ENCODE measurements at places on chromosomes 16 and 17. TPM values are rescaled to one million over a fixed set of nuclear protein-coding genes. Genes with fewer than 3 reads are reported as not detected.

- DNase-seq = no peak
Observed at GRCh38 chr16:10765772-10766171, 22.1 kb downstream of the NUBP1 start.

DNA sequence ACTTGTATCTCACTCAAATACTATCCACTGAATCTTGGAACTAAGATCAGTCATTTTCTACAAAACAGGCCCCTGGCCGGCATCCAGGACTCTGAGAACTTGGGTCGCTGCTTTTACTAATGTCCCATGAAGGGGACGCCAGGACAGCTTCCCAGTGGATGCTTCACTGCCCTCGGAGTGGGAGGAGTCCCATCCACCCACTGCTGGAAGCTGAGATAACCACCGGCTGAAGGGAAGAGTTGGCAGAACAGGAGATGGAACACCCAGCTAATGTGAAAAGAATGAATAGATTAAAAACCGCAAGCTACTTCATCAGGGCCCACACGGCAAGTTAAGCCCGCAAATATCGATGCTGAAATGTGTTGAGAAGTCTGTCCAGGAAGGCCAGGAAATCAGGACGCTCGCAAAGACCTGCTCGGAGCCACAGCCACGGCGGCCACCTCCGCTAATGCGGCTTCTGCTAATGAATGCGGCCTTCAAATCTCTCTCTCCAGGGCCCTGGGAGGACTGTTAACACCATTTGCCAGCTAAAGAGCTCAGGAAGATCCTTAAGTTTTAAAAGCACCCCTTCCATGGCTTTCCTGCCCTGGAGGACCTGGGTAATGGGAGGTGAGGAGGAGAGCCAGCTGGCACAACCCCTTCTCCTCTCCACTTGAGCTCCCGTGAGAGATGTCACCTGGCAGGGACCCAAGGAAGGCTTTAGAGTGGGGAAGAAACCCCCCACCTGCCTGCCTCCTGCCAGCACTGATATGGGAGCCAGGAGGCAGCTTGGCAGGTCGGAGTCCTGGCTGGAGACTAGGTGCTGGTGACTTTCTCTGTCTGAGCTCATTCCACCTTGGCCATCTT is 226.6 kb upstream of the RPL38 start:
- no peak for DNase-seq

DNA sequence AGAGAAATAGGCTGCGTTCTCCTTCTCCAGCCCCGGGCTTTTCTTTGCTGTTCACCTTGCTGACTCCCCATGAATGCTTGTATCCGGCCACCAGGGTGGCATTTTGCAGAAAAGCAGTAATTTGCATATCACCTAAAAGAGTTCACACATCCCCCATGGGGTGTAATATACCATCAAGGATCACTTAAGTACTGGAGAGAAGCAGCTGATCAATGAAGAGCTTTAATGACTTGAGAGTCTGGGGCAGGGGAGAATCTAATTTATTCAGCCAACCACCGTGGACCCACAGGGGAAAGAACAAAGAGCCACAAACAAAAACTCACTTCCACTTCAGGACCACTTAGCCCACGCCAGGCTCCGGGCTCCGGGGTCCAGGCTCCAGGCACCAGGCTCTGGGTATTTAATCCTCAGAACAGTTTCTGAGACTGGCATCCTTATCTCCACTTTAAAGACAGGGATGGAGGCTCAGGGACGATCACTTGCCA is 33.9 kb upstream of the SEC14L1 start:
- no peak for DNase-seq

GRCh38 chr16:57798267-57798810 is 4.0 kb downstream of the KIFC3 start:
- DNase-seq = no peak

DNA sequence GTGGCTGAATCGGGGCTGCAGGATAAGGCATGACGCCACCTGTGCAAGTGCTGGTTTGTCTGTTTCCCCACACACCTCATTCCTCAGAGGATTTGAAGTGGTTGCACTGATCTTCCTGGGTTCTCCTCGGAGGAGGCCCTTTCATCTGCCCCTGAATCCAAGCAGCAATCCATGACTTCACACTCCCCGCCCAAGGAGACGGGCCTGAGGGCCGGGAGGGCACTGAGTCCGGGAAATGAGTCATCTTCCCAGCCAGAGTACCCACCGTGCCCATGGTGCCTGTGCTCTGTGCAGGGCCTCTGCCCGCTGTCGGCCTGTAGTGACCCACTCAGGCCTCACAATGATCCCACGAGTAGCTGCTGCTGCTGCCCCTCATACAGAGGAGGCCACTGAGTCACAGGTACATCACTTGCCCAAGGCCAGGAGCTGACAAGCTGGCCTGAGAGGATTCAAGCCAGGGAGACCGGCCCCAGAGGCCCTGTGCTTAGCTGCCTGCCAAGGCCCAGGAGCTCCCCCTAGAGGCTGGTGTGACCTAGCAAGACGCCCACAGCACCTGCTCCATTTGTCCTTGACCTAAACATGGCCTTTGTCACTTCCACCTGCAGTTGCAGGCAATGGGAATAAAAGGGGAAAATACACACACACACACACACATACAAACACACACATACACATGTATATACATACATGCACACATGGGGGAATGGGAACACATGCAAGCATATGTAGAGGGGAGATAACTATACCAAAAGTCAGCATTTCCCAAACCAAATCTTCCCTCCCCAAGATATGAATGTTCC is 240.0 kb downstream of the C16orf95 start:
- DNase-seq = peak; percentile 48

DNA sequence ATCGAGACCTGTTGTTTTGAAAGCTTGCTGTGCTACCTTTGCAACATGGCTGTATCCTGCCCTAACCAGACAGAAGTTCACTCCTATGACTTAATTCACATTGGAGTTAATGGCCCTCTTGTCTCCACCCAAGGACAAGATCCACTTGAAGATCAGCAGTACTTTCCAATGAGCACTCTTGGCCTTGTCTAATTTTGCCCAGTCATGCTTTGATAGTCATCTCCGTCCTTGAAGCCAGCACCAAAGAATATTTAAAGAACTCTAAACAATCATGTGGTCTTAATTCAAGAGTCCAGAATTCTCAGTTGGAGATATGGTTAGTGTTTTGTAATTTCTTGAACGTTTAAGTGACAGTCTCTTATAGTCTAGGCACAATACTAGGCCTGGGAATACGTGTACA is 775.6 kb upstream of the EEF2KMT start:
- DNase-seq = no peak

- no peak for DNase-seq
Observed at GRCh38 chr16:84246679-84247077, 6.9 kb upstream of the KCNG4 start.

- no peak for DNase-seq
Observed at GRCh38 chr16:55030944-55031343, 100.3 kb downstream of the IRX5 start.

GRCh38 chr16:13517841-13518240 is 402.1 kb upstream of the ERCC4 start:
- DNase-seq = no peak

GRCh38 chr17:349666-350065 is 2.9 kb downstream of the RPH3AL start:
- DNase-seq = no peak

DNA sequence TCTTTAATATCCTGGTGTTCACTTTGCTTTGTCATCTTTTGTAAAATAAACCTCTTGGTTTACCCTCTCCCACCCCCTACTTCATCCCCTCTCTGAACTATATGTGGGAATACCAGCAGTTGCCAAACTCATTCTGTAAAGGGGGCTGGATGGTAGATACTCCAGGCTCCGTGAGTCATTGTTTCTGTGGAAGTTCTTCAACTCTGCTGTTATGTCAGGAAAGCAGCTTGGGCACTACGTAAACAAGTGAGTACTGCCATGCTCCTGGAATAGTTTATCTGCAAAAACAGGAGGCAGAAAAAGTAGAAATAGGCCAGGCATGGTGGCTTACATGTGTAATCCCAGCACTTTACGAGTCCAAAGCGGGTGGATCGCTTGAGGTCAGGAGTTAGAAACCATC is 17.6 kb downstream of the MVP start:
- DNase-seq = no peak

GRCh38 chr16:87550495-87550961 is 51.8 kb upstream of the JPH3 start:
- peak; percentile 77 for DNase-seq

DNA sequence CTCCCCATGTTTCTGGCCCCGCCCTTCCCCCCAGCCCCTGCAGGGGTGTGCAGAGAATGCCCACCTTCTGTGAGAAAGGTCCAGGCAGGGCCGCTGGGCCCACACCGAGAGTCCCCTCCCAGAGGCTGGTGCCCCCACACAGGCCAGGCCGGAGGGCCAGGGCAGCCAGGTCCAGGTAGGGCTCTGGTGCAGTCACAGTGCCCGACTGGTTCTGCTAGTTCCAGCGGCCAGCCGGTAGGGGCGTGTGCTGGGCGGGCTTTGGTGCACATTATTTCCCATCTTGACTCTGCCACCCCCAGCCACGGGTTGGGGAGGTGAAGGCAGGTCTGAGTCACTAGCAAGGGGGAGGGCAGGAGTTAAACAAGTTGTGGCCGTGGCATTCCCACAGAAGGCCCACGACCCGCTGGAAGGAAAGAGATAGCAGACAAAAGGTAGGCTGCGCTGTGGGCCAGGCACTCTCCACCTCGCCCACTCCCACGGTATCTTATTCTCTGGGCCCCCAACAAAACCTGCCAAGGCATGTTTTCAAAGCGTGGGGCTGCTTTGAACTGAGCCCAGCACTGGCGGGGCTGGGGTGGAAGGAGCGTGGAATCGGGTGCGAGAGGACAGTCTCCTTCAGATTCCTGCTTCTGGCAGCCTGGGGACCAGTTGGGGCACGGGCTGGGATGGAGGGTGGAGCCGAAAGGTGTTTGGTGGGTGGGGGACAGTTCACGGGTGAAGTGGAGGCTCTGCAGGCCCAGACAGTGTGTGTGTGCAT is 1.9 kb downstream of the EPN3 start:
- DNase-seq = no peak

DNA sequence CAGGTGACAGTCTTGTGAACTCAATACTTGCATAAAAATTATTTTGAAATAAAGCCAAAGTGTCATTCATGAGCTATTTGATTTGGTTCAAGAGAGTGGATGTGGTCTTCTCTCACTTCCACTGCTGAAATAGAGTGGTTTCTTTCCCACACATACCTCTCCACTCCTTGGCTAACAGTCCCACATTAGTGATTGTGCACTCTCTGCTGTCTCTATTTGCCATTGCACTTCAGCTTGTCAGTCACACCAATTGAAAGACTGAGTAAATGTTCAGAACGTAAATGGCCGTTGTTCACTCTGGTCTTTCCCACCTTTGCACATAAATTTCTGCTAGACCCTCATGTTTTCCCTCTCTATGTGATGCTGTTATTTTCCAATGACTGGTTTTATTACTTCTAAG is 197.5 kb downstream of the FTO start:
- DNase-seq = no peak

GRCh38 chr16:12904329-12904671 is 2.9 kb downstream of the SHISA9 start:
- DNase-seq = no peak

SLC5A11 gene
- total RNA-seq = not detected

IL17C gene
- not detected for total RNA-seq

TPSD1 gene
- total RNA-seq = not detected

GRIN2A gene
- total RNA-seq = not detected

C16orf82 gene
- total RNA-seq = not detected

NCBP3 gene
- 48.3 TPM for total RNA-seq

CDH11 gene
- total RNA-seq = not detected

KCNJ18 gene
- not detected for total RNA-seq
